ENCODE measurements at places on chromosomes 5 and 9.

GRCh38 chr9:121744002-121744686 is 92.7 kb downstream of the DAB2IP start:
- DNase-seq = no peak

DNA sequence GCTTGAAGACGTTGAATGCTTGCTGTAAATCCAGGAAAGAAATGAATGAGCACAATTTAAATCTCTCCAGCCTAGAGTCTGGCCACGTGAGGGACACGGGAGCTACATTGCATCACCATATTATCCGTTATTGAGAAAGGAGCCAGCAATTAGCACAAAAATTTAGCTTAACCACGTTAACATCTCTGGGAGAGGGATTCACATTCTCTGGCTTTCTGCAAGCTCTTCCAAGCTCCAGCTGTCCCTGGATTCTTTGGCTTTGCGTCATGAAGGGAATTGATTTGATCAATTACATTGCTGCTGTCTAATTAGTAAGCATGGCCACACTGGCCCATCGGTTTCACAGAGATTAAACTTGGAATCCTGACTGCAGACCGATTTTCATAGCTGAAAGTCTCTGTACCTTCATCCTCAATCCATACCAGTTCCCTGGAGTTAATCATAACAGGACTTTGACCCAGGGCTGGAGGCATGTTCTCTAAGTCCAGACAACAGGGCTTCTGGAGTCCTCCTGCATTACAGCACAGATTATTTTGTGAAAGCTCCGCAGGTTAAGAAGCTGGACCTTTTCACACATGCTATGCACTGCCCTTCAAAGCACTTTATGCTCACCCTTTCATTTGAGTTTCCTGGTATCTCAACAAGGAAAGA is 31.6 kb downstream of the ADRA1B start:
- no peak for DNase-seq

GRCh38 chr5:149442563-149443182 is 63.6 kb upstream of the IL17B start:
- peak; percentile 63 for DNase-seq

- no peak for DNase-seq
Measured at GRCh38 chr5:79471556-79471955, 42.4 kb downstream of the HOMER1 start.

- DNase-seq = no peak
Measured at GRCh38 chr5:1005904-1006655, 2.5 kb upstream of the NKD2 start.

DNA sequence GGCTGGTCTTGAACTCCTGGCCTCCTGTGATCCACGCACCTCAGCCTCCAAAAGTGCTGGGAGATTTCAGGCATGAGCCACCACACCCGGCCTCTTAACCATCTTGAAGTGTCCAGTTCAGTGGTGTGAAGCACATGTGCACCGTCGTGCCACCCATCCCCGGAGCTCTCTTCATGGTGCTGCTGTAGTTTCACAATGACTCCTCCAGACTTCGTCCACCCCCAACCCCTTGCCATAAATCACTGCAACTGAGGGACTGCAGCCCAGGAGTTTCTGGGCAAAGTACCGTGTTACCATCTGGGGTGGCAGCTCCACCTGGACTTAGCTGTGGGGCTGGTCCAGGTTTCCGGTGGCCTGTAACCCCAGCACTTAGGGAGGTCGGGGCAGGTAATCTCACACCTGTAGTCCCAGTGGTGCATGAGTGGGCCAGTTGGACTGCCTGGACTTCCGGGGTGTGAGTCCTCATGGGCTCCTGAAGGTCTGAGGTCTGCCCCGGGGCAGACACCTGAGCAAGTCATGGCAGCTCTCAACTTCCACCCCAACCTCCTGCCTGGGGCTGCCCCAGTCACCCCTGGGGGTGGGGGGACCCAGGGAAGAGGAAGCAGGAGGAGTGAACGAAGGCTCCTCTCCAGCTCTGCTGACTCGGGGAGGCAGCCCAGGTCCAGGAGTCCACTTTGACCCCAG is 6.6 kb upstream of the N4BP3 start:
- DNase-seq = no peak

- no peak for DNase-seq
Measured at GRCh38 chr9:16815079-16815478, 55.4 kb downstream of the BNC2 start.

DNA sequence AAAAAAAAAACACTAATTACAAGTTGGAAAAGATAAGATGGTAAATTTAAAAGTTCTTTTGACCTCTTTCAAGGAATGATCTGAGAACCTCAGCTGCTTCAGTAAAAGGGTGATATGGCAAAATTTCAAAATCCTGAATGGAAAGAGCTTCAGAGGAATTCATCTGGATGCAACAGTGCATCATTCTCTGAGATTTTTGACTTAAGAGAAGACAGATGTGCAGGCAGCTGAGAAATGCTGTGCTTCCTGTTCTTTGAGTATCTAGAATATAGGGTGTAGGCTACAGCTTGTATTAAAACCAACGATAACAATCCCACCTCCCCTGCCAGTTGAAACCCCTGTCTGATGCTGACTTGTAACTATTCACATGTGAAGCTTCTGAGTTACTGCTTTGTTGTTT is 6.2 kb downstream of the FRMPD1 start:
- no peak for DNase-seq

GRCh38 chr9:99105152-99106043 is 485 bp downstream of the TGFBR1 start:
- no peak for DNase-seq

- no peak for DNase-seq
Measured at GRCh38 chr5:68026092-68026885, 189.3 kb upstream of the PIK3R1 start.

- DNase-seq = no peak
Measured at GRCh38 chr9:92686954-92687353, 17.0 kb upstream of the IPPK start.

- no peak for DNase-seq
Measured at GRCh38 chr9:3444016-3444415, 81.8 kb downstream of the RFX3 start.

DNA sequence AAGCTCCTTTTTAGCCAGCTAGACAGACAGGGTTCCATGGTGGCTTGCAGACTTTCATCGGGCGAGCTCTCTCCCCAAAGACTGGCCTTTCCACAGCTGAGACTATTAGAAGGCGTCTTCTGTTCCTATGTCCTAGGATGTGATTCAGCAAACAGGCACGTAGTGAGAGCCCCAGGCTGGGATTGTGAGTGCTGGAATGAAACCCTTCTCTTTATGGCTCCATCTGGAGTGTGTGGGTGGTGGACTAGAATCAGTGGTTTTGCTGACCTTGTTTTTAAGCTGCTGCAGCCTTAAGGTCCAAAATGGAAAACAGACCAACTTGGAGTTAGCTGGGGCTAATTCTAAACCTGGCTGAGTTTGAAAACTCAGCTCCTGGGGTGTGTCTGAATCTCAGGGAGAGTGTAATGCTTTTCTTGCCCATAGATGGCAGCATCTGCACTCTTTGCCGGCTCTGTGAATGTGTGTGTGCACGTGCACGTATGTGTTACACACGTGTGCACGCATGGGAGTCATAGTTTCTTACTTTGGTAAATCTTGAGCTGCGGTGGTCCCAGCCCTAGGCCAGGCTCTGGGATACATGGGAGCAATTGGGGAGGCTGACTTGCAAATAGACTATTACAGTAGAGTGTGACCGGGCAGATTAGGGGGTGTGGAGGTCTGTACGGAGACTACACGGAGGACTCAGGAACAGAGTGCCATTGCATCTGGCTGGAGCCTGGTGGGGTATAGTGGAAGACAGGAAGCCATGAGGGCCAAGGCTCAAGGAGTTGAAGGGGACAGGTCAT is 10.7 kb downstream of the GSN start:
- DNase-seq = no peak

GRCh38 chr5:151899399-151899798 is 25.3 kb downstream of the GLRA1 start:
- DNase-seq = no peak

GRCh38 chr5:91076138-91076537 is 307.0 kb downstream of the ARRDC3 start:
- DNase-seq = no peak

- no peak for DNase-seq
Measured at GRCh38 chr9:13165956-13166355, 113.5 kb downstream of the MPDZ start.

DNA sequence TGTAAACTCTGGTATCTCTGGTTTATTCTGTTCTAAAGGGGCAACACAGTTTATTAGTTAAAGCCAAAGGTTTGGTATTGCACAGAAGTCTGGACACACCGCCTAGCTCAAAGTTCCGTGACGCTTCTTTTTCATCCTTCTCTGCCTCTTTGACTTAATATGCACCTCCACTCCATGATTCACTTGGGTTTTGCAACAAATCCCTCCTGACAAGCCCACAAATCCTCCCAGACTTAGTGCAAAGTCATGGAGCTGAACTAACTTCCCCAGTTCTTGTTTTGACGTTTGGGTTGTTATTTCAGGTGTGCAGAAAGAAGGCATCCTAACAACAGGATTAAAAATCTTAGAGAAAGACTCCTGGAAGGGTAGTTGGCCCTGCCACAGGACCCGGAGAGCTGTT is 441.6 kb upstream of the DMAC1 start:
- DNase-seq = no peak

GRCh38 chr5:77645158-77645994 is 6.9 kb upstream of the OTP start:
- no peak for DNase-seq

GRCh38 chr9:15132091-15132490 is 174.9 kb downstream of the TTC39B start:
- no peak for DNase-seq

DNA sequence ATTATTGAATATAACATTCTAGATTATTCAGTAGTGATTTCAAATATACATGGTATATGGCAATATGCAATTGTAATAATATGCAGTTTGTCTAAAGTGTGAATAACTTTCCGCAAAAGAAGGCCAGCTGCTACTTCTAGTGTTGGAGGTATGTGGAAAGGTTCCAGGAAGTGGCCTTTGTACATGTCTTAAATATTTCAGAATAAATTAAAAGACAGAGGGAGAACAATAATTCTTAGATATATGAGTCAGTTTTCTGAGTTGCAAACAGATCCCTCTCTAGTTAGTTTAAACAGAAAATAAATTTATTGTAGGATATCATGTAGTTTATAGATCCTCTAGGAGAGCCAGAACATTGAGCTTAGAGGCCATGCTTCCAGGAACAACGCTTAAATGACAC is 210.8 kb upstream of the ELL2 start:
- no peak for DNase-seq

- no peak for DNase-seq
Measured at GRCh38 chr9:87854580-87854955, 28.1 kb upstream of the SPATA31E1 start.

DNA sequence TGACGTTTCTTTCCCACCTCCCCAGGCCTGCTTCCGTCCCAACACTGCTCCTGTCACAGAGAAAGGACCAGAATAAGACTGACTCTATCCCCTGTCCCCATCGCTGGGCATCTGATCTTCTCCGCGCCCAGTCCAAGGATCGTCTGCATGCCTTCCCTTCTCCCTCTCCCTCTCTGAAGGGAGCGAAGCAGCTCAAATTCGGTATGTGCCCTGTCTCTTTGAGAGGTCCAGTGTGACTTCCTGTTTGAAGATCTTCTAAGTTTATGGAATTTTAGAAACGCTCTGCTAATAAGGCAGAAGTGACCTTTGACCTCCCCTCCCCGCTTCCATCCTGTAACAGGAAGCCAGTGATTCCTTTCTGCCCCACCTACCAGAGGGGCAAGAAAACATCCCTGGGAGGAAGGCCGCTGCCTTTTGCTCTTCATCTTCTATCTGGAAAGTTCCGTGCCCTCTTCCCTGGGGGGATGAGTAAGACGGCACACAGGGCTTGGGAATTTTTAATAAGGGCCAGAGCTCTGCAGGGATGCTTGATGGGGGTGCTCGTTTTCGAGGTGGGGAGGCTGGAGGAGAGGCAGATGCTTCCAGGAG is 40.7 kb upstream of the RNU6ATAC start:
- no peak for DNase-seq

GRCh38 chr5:89397096-89397495 is 514.1 kb upstream of the MEF2C start:
- DNase-seq = no peak

- no peak for DNase-seq
Measured at GRCh38 chr9:99576876-99577275, 244.8 kb upstream of the NR4A3 start.

DNA sequence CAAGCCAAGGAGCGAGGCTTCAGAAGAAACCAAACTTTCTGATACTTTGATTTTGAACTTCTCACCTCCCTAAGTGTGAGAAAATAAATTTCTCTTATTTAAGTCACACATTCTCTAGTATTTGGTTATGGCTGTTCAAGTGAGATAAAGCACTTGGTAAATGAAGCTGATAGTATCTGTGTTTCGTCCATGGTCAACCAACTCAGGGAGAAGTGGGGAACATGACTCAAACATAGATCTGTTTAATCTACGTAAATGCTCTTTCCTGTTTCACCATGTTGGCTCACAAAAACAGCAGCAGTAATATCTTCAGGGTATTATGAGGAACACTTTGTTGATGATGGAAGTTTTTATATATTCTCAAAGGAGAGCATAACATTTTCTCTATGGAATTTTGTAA is 2167.2 kb upstream of the C9orf72 start:
- no peak for DNase-seq

GRCh38 chr5:51832934-51833470 is 449.8 kb downstream of the ISL1 start:
- DNase-seq = no peak

GRCh38 chr9:3047912-3048311 is 204.0 kb upstream of the PUM3 start:
- DNase-seq = no peak

- no peak for DNase-seq
Measured at GRCh38 chr5:96962540-96962991, 26.7 kb downstream of the LNPEP start.

- DNase-seq = no peak
Measured at GRCh38 chr5:2441495-2442180, 309.8 kb downstream of the IRX2 start.

DNA sequence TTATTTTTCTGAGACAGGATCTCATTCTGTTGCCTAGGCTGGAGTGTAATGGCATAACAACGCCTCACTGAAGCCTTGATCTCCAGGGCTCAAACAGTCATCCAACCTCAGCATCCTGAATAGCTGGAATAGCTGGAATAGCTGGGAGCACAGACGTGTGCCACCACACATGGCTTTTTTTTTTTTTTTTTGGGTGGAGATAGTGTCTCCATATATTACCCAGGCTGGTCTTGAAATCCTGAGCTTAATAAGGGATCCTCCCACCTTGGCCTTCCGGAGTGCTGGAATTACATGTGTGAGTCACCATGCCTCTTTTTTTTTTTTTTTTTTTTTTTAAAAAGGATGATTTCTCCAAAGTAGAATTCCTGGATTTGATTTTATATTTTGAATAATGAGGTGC is 60.7 kb downstream of the NSD1 start:
- no peak for DNase-seq

DNA sequence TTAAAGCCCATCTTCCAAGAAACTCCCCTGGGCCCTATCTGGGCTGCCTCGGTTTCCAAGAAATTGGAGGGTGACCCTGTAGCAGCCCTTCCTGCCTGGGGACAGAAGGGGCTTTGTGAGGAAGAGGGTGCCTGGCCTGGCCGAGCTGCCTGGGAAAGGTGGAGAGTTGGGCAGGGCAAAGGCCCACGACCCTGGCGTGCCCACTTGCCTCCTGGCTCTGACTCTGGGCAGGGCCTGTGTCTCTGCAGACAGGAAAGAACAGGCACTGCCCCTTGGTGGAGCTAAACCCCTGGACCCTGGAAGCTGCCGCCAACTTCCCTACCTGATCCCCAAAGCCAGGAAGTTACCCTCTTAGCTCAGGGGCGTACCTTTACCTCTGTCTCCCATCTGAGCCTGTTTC is 149.3 kb downstream of the RGS3 start:
- no peak for DNase-seq

Measured in cortex of kidney (tissue), 1 donor.